HFFc6 (cell line): ENCODE measurements at places on chromosomes 12 and 14. TPM values are rescaled to one million over a fixed set of nuclear protein-coding genes. Genes with fewer than 3 reads are reported as not detected.

The BMP4 gene
- 4.1 to 16.7 TPM (median 11.2 TPM) in 3 replicates for total RNA-seq

The MEG3 gene
- 156 and 255 TPM in 2 replicates for total RNA-seq

The SRRM4 gene
- total RNA-seq, result not detected in 3 replicates

The PTPRB gene
- 2.8 to 4.0 TPM (median 3.1 TPM) in 3 replicates for total RNA-seq

The RNASE8 gene
- total RNA-seq, result not detected in 3 replicates

DNA sequence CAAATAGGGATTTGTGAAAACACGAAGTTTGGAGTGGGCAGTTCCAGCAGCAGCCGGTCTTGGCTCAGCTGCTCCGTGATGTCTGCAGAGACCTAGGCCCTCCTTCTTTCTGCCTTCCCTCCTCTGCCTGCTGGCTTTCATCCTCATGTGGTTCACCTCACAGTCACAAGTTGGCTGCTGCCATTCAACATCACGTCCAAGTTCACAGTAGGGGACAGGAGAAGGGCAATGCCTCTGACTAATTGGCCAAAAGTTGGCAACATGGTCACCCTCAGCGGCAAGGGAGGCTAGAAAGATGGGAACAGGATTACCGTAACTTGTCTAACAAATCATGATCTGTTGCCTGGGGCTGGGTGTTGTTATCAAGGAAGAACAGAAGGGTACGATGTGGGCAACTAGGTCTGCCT, 7.8 kb upstream of the CACNA2D4 start:
- DNase-seq, result no peak

GRCh38 chr14:99387880-99388279, 92.8 kb downstream of the SETD3 start:
- DNase-seq, result no peak

GRCh38 chr12:65443038-65443437, 164.6 kb downstream of the MSRB3 start:
- DNase-seq, result peak; percentile 49

DNA sequence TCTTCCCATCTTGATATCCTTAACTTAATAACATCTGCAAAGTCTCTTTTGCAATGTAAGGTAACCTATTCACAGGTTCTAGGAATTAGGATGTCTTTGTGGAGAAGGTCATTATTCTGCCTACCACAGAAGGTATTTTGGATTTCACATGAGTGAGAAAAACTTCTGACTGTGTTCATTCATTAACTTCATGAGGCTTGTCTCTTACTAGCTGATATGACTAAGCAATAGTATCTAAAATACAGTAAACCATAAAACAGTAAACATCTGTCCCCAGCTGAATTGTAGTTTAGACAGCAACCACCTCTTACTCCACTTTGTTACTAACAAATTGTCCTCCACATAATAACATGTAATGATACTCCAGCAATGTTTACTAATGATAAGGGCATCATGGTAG, 198.1 kb downstream of the SEC23A start:
- DNase-seq, result no peak

GRCh38 chr14:57692671-57693070, 173.2 kb downstream of the SLC35F4 start:
- peak; percentile 43 for DNase-seq

GRCh38 chr12:98408681-98409080, 106.7 kb upstream of the TMPO start:
- no peak for DNase-seq

DNA sequence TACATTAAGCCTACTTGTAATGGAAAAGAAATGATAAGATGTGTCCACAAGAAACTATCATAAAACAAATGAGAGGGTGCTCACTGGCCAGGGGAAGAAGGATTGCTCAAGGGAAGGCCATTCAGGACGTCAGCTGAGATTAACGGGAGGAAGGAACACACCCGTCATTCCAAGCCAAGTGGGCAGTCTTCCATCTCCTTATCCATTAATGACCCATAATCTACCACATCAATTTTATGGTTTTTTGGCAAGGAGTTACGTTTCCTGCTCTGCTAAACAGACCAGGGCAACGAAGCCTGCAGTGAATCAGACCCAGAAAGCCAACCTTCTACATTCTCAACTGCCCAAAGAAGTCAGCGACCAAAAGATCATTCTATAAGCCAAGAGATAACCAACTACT, 25.1 kb downstream of the PRKAB1 start:
- DNase-seq, result peak; percentile 98

GRCh38 chr12:80802652-80803400, 86.1 kb downstream of the MYF5 start:
- DNase-seq, result no peak

- DNase-seq, result no peak
These were observed 401.0 kb downstream of the BTG1 start for GRCh38 chr12:91744597-91744996.

GRCh38 chr12:47828976-47829482, 9.3 kb upstream of the HDAC7 start:
- peak; percentile 68 for DNase-seq

- DNase-seq, result peak; percentile 43
These were observed 136.4 kb upstream of the NCOR2 start for GRCh38 chr12:124703856-124704255.

- DNase-seq, result peak; percentile 74
These were observed 670.6 kb downstream of the SLC16A7 start for GRCh38 chr12:60266381-60266852.
